ENCODE measurements at places on chromosomes 7 and 10.

DNA sequence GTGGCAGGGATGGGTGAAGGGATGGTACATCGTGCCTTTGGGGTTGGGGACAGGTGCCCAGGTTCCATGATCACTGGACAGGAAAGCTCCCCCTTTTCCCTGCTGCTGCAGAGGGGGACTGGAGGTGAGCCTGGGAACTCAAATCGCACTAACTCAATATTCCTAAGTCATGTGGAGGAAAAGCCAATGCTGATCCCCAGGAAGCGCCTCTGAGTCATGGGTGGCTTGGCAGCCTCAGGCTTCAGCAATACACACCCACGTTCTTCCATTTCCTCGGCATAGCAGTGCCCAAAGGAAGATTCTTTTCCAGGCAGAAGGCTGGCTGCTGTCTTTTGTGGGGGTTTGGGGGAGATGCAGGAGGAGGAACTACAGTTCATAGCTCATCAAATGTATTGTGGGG is 165.8 kb downstream of the CCDC3 start:
- DNase-seq: no peak

DNA sequence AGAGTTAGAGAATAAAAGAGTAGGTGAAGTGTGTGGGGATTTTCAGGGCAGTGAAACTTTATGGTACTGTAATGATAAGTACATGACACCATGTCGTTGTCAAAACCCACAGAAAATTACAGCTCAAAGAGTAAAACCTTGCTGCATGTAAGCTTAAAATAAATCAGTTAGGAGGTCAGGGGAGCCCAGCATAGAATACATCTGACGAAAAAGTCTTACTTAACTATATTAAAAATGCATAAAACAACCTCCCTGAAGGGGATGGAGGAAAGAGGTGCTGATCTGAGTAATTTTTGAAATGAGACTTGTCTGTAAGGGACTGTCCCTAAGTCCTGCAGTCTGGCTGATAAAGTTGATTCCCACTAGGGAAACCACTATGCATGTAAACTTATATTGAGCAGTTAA is 49.8 kb upstream of the AKR1E2 start:
- no peak for DNase-seq

DNA sequence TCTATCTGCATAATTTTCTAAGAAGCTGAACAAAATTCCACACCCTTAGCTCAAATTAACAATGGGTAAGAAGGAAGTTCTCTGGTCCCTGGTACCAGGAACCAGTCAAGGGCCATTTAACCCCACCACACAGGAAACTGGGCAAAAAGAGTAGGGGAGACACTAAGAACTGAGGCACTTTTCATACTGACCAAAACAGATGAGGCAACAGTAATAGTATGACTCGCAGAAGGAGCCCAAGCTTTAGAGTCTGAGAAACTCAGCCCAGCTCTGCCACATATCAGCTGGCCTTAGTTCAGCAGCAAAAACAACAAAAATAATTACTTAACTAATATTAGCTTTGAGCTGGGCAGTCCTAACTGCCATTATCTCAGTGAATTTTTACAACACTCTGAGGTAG is 221.2 kb downstream of the FAM107B start:
- no peak for DNase-seq

- DNase-seq: no peak
Observed at GRCh38 chr10:124875596-124875995, 66.3 kb upstream of the ZRANB1 start.

GRCh38 chr10:109940553-109940952 is 17.2 kb upstream of the XPNPEP1 start:
- DNase-seq: no peak
